GM04504 (cell line): ENCODE measurements at places on chromosomes 3 and 15.

GRCh38 chr15:98803228-98804056 is 155.1 kb downstream of the IGF1R start:
- DNase-seq = no peak

DNA sequence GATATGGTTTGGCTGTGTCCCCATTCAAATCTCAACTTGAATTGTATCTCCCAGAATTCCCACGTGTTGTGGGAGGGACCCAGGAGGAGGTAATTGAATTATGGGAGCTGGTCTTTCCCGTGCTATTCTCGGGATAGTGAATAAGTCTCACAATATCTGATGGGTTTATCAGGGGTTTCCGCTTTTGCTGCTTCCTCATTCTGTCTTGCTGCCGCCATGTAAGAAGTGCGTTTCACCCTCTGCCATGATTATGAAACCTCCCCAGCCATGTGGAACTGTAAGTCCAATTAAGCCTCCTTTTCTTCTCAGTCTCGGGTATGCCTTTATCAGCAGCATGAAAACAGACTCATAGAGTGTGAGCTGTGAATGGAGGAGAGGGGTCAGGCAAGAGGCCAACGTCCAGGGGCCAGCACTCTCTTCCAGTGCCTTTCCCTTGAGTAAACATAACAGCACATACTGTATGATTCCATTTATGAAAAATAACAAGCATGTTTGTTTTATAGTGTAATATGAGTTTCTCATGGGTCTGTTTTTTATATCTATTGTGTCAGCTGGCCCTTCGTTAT is 16.3 kb upstream of the LCTL start:
- no peak for DNase-seq

DNA sequence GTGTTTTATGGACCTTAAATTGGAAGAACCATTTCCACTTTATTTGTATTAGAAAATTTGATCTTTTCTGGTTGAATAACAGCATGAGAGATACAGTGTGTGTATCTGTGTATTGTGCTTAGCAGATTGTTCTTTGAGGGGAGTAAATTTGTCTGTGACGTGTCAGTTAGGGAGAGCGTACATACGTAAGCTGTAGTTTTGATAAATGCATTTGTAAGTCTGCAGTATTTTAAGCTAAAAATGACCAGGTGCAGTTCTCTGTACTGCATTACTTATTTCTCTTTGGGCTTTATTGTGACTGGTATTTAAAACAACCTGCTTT is 264.8 kb downstream of the ROBO2 start:
- no peak for DNase-seq

GRCh38 chr3:30324587-30324986 is 281.8 kb upstream of the TGFBR2 start:
- DNase-seq = peak; percentile 66

DNA sequence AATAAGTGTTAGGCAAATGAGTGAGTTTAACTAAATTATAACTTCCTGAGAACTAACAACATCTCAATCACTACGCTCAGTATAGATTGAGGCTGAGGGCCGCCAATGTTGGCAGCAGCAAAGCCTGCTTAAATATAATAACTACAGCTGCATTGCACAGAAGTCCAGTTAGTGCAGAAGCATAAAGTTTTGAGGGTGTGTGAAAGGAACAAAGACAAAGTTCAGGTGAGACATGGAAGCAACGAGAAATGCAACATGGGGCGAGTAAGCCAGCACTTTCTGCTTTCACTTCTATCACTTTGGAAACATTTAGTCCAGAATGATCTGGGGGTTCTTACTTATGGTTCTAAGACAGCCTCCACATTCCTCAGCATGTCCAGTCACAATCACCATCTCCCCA is 1052.3 kb upstream of the CFAP20DC start:
- no peak for DNase-seq

GRCh38 chr15:98120561-98120960 is 160.1 kb downstream of the ARRDC4 start:
- peak; percentile 23 for DNase-seq

DNA sequence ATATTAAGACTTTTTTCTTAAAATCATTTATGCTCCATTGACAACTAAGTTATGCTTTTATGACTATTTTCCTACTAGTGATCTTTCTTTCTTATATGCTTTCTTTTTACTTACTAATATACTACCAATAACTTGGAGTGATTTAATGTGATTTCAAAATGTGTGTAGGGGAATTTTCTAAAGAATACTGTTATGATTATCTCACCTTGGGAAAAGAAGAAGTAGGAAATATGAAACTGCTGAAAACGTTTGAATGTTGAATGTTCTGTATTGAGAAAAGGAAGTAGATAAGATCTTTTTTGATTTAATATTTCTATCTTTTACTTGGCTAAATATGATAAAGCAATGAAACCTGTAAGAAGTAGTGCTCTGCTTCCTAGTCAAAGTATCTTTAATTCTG is 7.8 kb upstream of the CD200R1 start:
- no peak for DNase-seq

GRCh38 chr3:31532587-31533168 is at the start of gene STT3B:
Gene STT3B, plus strand, starts transcription at chr3:31532925. Its CDS starts 74 bp downstream, at chr3:31532999.
- peak; percentile 60 for DNase-seq

GRCh38 chr3:48505146-48505545 is 1.2 kb upstream of the SHISA5 start:
- DNase-seq = no peak

DNA sequence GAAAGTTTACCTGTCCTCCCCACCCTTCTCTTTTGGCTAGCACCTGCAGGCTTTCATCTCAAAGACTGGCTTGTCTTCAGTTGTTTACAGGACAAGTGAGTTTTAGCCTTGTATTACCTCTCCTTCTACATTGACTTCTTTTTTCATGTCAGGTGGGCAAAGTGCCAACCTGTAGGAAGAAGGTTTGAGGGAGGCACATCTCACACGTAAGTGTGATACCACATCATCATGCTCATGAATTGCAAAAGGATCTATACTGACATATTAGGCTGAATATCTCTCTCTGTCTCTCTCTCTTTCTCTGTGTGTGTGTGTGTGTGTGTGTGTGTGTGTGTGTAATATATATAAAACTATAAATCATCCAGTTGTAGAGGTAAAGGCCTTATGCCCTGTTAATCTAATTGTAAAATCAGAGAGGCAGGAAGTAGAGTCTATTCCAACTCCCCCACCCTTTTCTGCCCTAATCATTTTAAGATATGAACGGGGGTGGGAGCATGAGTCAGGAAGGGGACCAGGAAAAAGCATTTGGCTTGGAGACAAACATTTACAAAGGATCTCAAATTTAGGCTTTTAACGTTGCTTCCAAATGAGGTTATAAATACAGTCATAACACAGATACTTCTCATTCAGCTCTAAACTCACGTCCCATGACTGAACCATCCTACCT is 107.0 kb upstream of the PFN2 start:
- no peak for DNase-seq

DNA sequence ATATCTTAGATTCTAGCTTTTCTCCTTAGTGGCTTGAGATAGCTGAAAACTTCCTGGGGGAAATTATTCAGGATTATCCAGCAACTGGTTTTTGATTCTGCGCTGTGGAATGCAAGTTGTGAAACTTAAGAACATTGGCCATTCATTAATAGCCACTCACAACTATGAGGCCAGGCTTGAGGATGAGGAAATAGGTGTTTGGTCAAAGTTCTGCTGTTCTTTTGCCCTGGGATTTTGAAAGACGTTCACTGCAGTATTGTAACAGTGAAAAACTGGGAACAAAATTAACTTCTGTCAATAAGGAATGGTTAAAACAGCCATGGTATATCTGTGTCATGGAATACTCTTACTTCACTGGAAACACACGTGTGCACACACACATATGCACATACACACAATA is 44.1 kb downstream of the CTXND1 start:
- DNase-seq = no peak

DNA sequence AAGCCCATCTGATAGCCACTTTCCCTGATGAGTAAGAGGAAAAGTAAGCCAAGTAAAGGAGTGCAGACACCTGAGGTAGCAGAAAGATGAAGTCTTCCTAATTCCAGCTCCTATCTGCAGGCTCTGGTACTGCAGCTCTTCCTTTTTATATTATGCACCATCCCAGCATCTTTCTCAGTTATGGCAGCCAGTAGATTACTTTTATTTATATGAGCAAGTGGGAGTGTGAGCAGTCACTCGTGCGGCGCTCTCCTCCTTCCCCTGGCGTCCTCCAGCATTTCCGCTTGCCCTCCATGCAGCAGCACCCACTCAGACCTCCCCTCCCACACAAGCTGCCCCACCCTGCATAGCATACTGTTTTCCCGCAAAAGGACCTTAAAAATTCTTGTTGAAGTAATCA is 465.9 kb upstream of the DPPA4 start:
- DNase-seq = no peak

DNA sequence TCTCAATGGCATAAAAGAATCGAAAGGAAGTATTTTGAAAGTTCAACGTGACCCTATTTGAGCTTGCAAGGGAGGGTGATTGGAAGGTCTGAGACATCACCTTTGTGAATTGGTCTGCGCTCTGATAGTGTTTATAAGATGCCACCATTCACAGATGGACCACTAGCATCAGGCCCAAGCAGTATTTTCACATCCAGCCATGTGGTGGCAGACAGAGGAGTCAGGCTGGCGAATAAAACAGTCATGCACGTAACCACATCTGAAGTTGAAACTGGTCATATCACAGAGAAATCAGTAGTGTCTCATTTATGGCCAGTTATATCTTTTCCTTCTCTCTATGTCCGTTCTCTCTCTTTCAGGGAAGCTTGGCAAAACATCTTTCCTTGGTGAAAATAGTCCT is 170.1 kb upstream of the ONECUT1 start:
- no peak for DNase-seq

GRCh38 chr3:142602619-142603385 is 6.6 kb downstream of the PLS1 start:
- DNase-seq = no peak

GRCh38 chr15:62026487-62027262 is 33.6 kb downstream of the VPS13C start:
- no peak for DNase-seq

DNA sequence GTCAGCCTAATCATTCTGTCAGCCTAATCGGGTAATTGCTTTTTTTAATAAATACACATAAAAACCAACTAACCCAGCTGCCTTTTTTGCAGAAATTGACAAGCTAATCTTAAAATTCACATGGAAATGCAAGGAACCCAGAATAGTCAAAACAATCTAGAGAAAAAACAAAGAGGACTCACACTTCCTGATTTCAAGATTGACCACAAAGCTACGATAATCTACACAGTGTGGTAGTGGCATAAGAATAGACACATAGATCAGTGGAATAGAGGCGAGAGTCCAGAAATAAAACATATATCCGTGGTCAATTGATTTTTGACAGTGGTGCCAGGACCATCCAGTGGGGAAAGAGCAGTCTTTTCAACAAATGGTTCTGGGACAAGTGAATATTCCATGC is 2.4 kb upstream of the C3orf20 start:
- DNase-seq = no peak

- DNase-seq = no peak
These were observed 318.2 kb upstream of the TMCO5A start for GRCh38 chr15:37616215-37616614.

GRCh38 chr3:38616658-38617057 is 32.8 kb downstream of the SCN5A start:
- DNase-seq = no peak

GRCh38 chr15:88664151-88664778 is 25.4 kb downstream of the ISG20 start:
- DNase-seq = no peak

DNA sequence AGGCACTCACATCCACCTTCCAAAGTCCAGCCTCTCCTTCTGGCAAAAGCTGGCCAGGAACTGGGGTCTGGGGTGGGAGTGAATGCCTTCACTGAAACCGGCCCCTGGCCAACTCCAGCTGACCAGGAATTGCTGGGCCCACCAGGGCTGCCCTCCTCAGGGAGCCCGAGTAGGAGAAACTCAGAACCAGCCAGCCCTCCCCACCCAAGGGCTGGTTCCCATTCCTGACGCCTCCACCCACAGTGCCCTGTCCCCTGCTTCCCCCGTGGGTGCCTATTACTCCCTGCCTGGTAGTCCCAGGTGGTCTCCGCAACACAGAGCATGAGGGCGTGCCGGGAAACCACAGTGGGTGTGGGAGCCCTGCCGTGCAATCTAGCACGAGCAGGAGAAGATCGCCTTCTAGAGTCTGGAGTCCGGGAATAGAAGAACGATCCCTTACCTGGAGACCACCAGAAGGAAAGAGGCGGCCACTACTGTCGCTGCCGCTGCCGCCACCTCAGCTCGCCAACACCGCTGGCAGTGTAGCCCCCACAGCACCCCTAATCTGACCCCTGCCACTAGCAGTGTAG is 178.8 kb downstream of the POTEB3 start:
- DNase-seq = no peak

GRCh38 chr3:57974796-57975388 is 33.3 kb upstream of the FLNB start:
- peak; percentile 94 for DNase-seq

DNA sequence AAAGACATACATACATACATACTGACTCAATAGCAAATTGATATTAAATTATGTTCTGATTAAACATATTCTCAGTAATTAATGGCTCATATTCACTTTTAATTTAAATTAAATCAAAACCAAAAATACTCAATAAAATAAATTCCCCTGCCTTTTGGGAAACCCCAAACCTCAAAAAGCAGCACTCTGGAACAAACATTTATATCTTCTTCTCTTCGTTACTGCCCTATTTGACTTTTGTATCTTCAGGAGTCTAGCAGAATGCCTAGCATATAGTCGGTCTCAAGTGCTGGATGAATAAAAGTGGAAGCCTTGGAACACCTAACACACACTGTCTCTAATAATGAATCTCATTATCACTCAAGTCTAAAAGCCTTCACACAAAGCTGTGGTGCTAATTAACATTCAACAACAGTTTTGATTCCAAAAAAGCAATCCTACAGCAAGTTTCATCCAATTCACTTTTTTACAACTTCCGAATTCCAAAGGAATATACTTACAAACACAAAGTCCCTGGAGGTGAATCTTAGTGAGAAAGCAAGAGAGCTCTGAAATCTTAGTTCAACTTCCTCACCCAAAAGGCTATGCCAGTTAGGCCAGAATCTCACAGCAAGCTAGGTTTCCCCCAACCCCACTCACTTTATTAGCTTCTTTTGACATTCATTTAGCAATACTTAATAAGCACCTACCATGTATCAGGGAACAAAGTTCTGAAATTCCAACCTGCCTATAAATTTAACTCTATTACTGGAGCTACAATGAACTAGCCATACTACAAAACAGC is 35.0 kb downstream of the GSK3B start:
- DNase-seq = no peak

DNA sequence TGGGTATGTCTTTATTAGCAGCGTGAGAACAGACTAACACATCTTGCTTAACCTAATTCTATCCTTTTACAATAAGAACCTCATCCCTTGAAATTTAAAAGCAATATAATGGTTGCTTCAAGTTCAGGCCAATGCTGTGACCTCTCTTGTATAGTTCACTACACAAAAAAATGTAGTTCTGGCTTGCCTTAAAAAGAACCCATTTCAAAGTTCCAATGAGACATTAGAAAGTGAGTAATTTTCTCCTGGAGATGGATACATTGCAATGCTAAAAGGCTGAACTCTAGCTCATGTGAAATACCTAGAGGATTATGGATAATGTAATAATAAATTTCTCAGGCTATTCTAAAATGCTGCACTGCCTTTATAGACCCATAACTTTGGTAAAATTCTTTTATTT is 47.8 kb downstream of the ATP13A4 start:
- no peak for DNase-seq
